ENCODE measurements at places on chromosomes 5 and 9. TPM values are rescaled to one million over a fixed set of nuclear protein-coding genes. Genes with fewer than 3 reads are reported as not detected.

LCN12 gene
- total RNA-seq: 0.31 TPM

PLPP7 gene
- total RNA-seq: not detected

SLC6A3 gene
- total RNA-seq: not detected

SLC34A1 gene
- total RNA-seq: not detected

MCTP1 gene
- 1.3 TPM for total RNA-seq

CNTNAP3 gene
- 8.7 TPM for total RNA-seq

- no peak for DNase-seq
Observed at GRCh38 chr5:169637549-169638121, 560 bp downstream of the DOCK2 start.

- no peak for DNase-seq
Observed at GRCh38 chr9:93049491-93049890, 9.0 kb upstream of the SUSD3 start.

DNA sequence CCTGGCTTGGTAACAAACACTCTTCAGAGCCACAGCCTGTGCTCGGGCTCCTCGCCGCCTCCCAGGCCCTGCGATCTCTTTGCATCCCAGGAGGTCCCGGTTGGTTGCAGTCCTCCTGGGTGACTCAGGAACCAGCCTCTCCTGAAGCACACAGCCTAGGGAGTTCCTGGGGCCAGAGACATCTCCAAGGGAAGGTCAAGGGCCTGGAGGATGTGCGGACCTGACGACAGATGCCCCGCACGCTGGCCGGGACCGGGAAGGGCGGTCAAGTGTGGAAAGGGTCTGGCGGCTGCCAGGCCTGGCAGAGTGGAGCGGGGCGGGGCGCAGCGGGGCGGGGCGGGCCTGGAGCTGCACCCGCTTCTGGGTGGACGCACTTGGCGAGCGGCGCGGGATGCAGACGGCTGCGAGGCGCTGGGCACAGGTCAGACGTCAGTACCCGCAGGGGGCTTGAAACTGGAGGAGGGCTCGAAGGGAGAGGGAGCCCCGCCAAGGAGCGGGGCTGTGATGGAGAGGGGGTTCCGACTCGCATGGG is 45.0 kb upstream of the PRSS3 start:
- DNase-seq: no peak

DNA sequence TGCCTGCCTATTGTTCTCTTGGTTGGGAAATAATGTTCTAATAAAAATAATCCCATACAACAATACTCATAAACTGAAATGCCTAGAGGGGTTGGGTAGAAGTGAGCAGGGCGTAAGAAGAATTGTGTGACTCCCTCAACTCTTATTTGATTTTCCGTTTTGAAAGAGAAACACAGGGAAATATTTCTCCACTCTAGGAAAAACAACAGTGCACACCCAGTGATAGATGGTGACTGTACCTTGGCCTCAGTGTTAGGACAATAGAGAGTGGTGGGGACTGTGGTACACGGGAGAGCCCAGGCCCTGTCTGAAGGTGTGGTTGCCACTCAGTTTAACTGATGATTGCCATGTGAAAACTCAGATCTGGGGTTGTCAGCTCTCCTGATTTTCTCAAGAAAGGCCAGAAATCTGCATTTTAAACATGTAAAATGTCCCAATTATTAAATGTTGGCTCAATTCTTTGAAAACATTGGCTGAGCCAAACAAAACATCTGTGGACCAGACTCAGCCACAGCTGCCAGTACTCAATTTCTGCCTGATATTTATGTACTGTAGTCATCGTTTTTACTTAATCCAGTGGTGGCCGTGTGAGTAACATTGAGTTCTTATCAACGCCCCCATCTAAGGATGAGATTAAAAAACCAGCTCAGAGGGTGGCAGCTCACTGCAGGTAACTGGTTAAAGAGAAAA is 103.8 kb upstream of the ZNF618 start:
- DNase-seq: no peak

- no peak for DNase-seq
Observed at GRCh38 chr5:138354926-138355378, 2.5 kb downstream of the KDM3B start.

DNA sequence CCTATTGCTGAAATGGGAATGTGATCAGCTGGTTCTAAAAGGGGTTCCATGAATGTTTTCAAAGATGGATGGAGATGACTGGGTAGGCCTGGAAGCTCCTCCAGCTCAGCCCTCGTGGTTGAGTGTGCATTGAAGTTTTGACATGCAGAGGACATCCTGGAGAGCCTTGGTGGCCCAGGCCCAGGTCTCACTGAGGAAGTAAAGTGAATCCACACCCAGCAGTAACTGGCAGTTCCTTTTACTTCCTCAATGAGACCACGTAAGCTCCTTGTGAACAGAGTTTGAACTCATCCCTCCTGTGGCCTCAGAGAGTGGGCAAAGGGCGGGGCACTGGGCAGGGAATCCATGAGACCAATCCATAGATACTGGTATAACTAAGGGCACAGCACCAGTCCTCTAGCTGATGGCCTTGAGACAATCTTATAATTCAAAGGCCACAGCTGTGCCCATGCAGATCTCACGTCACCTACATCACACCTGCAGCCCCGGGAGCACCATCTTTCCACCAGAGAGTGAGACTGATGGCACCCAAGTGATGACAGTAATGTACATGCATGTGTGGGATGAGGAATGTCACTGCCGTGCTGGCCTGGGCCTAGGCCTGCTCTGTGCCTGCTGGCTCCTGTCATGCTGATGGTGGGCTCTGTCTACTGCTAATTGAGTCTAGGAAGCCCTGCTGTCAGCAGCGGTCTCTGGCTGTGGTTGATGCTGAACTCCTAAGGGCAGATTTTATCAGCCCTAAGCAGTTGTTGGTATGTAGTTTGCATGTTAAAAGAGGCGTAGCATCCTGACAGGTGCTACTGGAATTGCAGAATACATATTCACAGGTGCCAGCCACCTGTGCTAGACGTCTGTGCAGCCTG is 257.8 kb downstream of the FSTL4 start:
- DNase-seq: no peak

Data from foreskin keratinocyte (primary cell).